ENCODE measurements at places on chromosomes 1 and 21.

- no peak for DNase-seq
These were observed 118.7 kb downstream of the LYPLAL1 start for GRCh38 chr1:219292341-219292740.

GRCh38 chr21:42973309-42973990 is 912 bp upstream of the PKNOX1 start:
- no peak for DNase-seq

GRCh38 chr1:174397261-174397660 is 50.5 kb upstream of the GPR52 start:
- no peak for DNase-seq

DNA sequence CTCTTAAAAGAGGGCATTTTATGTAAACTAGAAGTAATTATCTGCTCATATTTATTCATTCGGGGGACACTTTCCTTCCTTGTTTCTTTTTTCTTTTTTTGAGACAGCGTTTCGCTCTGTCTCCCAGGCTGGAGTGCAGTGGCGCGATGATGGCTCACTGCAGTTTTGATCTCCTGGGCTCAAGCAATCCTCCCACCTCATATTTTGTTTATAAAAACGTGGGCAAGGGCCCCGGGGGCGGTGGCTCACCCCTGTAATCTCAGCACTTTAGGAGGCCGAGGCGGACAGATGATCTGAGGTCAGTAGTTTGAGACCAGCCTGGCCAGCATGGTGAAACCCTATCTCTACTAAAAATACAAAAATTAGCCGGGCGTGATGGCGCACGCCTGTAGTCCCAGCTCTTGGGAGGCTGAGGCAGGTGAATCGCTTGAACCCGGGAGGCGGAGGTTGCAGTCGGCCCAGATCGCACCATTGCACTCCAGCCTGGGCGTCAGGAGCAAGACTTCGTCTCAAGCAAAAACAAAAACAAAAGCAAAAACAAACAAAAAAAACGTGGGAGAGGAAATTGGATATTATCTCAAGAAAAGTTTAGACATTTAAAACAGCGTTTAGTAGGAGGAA is 926 bp upstream of the DFFA start:
- no peak for DNase-seq
